ENCODE measurements at places on chromosomes 5 and 9.
A peak's percentile ranks its signal among the peaks of the same experiment; 100 is the strongest.

- DNase-seq, result peak; percentile 11
Measured at GRCh38 chr9:32524892-32525708, 896 bp downstream of the RIGI start.

GRCh38 chr9:100222674-100223073, 123.6 kb downstream of the INVS start:
- DNase-seq, result peak; percentile 6

DNA sequence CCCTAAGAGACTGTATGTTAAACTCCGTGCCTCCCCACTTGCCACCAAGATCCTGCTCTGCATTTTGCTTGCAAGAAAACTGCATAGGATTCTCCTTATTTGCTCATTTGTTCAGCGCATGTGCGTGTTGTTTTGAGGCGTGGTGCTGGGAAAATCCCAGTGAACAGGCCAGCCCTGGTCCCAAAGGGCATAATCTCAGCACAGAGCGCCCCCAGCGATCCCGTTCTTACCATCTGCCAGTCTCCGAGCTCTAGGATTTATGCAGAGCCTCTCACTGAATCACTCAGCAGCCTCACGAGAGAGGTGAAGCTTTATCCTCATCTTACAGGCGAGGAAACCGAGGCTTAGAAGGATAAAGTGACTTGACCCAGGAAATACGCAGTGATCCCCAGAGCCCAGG, 11.5 kb downstream of the PRRX2 start:
- no peak for DNase-seq

DNA sequence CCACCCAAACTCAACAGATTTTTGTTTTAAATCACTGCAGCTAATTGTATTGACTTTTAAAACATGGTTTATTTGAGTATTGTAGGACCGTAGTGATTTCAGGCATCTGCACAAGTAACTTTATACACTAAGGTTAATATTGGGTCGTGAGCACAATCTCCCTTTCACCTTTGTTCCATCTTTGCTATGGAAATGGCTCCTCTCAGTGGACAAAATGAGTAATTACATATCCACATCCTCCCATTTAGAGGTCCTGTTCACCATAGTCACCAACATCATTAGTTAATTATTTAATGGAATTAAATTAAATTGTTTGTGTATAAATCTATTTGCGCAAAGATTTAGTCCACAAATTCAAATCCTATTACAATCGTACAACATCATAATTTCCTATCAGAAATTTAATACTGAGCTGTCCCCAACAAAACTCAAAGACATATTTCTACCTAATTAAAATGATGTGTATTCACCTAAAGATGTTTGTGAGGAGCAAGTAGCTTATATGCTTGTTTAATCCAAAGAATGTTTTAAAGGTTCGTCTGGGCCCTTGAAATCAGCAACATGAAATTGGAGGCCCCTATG, 173.0 kb upstream of the DAPK1 start:
- peak; percentile 56 for DNase-seq

- DNase-seq, result no peak
Measured at GRCh38 chr5:137592317-137592716, 93.2 kb upstream of the SPOCK1 start.

DNA sequence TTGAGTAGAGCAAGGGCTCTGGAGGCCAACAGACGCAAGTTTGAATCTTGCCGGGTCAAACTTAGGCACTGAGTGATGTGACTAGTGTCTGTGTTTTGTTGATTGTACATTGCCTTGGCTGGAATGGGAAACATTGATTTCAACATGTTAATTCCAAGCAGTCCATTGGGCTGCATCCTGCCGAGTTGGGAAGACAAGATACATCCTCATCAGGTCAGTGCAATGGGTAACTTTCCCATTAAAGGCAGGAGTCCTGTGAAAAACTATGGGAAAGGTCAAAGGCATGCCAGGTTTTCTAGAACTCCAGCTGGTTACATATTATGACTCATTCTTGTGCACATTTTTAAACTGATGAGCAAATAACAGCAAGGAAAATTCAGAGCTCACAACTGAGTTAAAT, 126.5 kb upstream of the ABCA1 start:
- no peak for DNase-seq

GRCh38 chr9:88722753-88723152, 187.8 kb downstream of the NXNL2 start:
- peak; percentile 1 for DNase-seq

- DNase-seq, result no peak
Measured at GRCh38 chr5:21121213-21121612, 1133.2 kb upstream of the CDH18 start.

DNA sequence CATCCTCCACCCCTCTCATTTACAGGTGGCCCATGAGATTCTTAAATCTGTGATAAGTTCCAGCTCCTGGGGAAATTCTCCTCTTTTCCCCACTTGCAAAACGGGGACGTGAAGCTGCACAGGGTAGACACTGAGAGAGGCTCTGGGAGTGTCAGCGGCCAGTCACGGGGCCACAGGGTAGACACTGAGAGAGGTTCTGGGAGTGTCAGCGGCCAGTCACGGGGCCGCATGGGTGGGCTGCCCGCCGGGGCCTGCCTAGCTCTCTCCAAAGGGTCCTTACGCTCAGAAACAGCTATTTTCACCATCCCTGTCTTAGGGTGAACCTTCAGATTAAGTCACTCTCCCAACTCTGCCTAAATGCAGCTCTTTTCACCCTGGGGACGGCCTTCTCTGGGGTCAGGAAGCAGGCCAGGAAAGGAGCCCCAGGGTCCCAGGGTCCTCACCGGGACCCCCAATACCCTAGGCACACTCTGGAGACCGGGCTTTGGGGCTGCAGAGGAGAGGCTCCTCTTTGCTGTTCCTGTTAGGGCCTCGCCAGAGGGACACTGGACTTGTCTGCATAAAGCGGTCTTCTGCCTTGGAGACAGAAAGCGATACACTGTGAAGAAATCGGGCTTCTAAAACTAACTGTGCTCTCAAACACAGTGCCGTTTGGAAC, 1.5 kb downstream of the FAM78A start:
- DNase-seq, result peak; percentile 56

GRCh38 chr9:101778332-101778731, 39.9 kb upstream of the GRIN3A start:
- DNase-seq, result no peak

DNA sequence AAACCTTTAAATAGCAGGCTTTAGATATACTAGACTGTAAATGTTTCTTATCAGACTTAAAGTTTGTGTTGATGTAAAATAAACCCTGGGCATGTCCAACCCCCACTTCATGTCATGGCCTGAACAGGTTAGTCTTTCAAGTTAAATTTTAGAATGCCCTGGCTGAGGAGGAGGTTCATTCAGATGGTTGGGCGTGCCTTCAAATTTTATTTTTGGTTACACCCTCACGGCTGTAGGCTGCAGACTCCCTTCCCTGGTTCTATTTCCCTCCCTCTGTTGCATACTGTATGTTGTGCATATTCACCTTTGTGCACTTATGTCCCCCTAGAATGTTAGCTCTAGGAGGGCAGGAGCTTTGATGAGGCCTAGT, 5.3 kb upstream of the BICD2 start:
- DNase-seq, result no peak

GRCh38 chr9:94779031-94779430, 52.5 kb downstream of the AOPEP start:
- DNase-seq, result no peak

DNA sequence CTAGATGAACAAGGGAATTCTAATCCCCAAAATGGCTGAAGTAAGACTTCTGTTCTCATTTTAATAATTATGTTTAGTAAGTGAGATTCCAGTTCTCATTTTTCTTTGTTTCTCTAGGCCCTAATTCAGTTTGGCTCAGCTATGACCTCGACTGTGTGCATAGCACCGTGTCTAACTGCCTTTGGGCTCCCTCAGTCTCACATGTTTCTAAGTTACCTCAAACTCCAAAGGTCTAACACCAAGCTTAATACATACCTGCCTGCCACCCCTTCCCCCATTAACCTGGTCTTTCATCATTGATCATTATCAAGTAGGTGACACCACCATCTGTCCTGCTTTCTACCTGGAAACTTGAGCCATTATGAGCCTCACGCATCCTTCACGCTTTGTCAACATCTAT, 273.2 kb downstream of the SAXO1 start:
- no peak for DNase-seq

- DNase-seq, result no peak
Measured at GRCh38 chr5:93349613-93350012, 231.4 kb downstream of the NR2F1-AS1 start.

- DNase-seq, result peak; percentile 58
Measured at GRCh38 chr5:93622240-93622885, 39.3 kb downstream of the NR2F1 start.

DNA sequence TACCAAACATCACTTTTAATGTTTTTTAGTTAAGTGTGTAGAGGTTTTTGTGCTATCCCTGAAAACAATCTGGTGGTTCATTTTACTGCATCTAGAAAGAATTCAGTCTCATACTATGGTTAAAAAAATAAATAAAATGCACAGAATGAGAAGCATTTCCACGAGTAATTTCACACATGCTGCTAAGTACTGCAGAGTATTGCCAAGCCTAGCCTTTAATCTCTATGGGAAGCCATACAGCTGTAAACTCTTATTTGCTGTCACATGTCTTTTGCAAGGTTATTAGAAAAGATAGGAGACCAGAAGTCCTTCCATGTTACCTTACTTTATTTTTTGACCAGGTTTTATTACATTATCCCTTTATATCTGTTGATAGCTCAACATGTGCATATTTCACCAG, 37.6 kb upstream of the MAN2A1 start:
- no peak for DNase-seq

DNA sequence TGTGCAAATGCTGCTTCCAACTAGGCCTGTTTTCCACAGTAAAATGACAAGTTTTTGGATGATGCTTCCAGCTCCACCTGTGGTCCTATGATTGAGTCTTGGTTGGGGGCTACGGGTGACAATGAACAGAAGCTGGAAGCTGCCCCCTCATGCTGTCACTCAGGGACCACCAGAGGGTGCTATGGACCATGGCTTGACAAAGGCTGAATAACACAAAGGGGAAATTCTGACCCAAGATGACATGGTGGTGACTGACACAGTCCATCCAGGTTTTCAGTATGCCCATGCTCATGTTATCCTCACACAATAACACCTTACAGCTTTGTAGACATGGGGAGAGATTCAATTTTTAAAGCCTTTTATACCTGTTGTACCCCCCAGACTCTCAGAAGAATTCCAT, 23.9 kb upstream of the SAP30L start:
- peak; percentile 16 for DNase-seq

DNA sequence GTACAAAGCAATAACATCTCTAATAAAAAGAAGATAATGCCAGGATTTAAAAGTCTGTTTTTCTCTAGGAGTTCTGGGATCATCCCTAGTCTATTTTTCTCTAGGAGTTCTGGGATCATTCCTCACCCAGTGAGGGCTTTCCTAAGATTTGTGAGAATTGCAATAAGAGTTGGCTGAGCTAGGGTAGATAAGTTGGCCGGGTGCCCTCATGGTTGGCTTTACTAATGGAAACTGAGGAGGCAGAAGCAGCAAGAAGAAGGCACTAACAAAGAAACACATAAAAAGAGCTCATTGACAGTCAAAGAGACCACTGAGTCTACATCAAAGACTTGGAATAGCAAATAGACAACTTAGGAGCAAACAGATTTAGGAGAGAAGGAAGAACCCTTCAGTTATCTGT, 4.2 kb downstream of the SLC1A3 start:
- no peak for DNase-seq

GRCh38 chr5:179271821-179272325, 73.4 kb downstream of the ADAMTS2 start:
- DNase-seq, result no peak

DNA sequence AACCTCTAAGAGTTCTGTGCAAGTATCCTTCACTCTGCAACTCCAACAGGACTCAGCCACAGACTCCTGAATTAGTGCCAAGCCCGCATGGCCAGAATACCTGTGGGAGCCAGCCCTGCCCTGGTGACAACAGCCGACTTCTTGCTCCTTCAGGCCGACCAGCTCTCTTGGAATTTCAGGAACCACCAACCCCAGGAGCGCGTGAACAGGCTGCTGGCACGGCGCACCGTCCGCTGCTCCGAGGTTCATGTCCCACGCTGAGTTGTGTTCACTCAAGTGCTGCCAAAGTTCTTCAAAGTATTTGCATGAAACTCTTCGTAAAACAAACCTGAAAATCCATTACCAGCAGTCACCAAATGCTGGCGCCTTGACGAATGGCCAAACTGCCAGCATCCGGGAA, 232.8 kb downstream of the NR2F1-AS1 start:
- no peak for DNase-seq

DNA sequence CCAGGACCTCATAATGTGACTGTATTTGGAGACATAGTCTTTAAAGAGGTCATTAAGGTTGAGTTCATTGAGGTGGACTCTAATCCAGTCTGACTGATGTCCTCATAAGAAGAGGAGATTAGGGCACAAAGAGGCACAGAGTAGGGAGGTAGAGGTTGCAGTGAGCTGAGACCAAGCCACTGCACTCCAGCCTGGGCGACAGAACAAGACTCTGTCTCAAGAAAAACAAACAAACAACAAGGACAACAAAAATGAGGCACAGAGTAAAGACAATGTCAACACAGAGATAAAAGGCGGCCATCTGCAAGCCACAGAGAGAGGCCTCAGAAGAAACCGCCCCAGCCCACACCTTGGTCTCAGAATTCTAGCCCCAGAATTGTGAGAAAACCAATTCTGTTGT, 17.0 kb upstream of the TDRD7 start:
- DNase-seq, result no peak

GRCh38 chr9:79889369-79889768, 317.6 kb downstream of the TLE4 start:
- no peak for DNase-seq

DNA sequence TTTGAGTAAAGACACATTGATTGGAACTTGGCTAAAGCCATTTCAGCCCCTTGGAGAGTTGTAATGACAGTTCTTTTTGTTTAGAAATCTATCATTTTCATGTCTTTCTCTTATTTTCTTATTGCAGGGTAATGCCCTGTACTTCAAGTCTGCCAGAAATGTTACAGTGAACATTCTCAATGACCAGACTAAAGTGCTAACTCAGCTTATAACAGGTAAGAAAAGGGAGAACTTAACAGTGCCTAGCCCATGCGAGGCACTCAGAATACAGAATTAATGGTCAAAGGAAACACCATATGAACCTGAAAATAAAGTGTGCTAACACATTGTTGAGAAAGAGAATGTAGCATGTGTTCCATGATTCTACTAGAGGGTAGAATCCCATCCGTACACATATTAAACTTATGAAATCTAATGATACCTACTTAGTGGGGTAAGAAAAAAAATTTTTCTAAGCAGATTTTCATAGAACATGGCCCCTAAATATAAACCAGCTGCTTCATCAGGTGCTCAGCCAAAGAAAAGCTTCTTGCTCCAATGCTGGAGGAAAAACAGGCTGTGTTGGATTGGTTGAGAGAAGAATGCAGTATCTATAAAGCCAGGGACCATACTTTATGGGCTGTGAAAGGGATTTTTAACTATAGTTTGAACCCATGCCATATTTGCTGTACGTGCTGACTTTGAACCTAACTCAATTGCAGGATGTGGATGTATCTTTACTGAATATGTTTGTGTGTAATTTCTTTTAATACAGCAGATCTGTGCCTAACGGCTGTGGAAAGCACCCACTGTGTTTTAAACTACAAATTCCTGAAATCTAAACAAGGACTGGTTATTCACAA, 260.8 kb upstream of the PPP1R2B start:
- no peak for DNase-seq

DNA sequence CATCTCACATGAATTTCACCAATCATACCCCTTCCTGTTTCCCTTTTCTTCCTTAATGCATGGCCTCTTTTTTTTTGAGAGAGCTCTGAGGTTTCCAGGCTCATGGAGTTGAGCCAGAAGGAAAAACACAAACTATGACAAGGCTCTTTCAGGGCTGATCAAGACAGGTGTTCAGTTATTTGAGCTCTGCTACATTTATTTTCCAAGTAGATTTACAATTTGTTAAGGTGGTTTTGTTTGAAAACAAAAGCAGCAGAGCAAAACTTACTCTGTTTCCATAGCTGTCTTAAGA, 62.4 kb upstream of the IL7R start:
- DNase-seq, result no peak

- DNase-seq, result no peak
Measured at GRCh38 chr5:148427370-148428042, 43.7 kb downstream of the FBXO38 start.
